ENCODE measurements at places on chromosomes 12 and 14.

DNA sequence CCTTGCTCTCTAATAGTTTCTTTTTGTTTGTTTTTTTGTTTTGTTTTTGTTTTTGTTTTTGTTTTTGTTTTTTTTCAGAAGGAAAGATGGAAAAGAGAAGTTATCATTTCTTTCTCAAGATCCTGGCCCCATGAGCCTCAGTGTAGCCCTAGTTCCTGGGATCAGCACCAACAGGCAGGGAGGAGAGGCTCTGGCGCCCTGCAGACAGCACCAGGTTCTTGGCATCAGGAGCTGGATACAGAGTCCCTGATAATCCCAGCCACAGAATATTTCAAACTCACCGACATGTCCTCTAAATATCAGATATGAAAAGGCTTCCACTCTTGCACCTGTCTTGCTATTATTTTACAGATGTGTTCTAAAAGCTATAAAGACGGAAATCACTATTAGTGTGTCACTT, 52.7 kb downstream of the FOXN3 start:
- DNase-seq = no peak

DNA sequence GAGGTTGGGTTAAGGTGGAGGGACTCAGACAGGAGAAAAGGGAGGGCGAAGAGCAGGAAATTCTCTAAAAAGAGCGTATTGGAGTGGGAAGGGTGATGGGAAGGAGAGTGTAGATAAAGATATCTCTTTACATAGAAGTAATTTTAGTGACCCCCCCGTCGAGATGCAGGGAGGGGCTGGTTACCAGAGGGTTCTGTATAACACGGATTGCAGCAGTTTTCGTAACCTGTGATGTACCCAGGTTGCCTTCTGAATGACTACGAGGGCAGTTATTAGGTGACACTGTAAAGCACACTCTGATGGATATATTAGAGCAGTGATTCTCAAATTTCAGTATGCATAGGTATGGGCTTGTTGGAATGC, 443 bp downstream of the DNAL1 start:
- no peak for DNase-seq

- peak; percentile 8 for DNase-seq
Observed at GRCh38 chr14:95667249-95667693, 19.0 kb upstream of the TCL1B start.

DNA sequence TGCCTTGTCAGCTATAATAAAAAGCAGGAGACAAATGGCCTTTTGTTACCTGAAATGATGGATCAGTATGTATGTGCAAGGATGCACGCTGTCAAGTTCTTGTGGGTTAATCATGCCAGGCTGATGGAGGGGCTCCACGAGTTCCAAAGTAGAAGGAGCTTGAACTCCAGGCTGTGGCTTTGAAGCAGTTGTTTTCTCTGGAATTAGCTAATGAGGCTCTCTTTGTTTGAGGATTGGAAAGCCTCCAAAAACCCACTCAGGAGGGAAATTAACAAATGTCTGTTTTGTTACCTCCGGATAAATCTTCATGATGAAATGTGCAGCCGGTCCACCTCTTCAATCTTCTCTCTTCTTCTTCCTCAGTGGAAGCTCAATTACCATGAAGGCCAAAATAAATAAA, 605.5 kb downstream of the DIO2 start:
- DNase-seq = no peak

DNA sequence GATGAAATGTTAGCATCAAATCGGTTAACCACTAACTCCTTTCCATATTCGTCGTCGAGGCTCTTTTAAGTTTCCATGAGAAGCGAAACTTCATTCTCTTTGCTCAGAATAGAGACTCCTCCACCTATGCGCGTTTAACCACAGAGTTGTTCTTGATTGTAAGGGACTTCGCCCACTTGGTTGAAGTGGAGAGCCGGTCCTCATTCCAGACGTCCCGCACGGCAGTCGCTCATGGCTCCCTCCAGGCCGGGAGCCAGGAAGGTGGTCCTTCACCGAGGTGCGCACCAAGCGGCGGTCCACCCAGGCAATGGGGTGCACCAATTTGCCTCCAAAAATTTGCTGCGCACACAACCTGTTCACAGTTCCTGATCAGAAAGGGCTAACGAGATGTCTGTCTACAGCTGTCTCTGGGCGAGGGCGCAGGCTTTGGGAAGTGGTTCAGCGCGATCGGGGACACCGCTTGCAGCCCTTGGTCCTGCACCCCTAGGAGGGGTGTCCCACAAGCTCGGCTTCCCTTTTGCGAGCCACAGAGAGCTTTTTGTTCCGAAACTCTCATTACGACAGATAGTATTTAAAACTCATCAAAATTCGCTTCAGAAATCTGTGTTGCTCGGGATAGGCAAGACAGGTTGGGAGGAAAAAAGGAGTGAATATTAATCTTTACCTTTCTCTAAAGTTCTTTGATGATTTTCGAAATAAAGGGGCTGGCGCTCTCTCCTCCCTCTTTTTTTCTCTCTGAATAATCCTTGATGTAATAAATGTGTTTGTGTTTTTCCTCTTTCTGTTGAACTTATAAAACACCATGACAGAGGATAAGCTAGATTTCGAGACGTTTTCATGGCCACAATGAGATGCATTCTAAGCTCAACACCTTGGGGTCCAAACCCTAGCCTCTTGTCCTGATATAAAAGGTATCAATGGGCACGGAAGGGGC, 6.4 kb upstream of the ALX1 start:
- DNase-seq = no peak

- no peak for DNase-seq
Observed at GRCh38 chr14:100173353-100173752, 13.9 kb upstream of the DEGS2 start.

DNA sequence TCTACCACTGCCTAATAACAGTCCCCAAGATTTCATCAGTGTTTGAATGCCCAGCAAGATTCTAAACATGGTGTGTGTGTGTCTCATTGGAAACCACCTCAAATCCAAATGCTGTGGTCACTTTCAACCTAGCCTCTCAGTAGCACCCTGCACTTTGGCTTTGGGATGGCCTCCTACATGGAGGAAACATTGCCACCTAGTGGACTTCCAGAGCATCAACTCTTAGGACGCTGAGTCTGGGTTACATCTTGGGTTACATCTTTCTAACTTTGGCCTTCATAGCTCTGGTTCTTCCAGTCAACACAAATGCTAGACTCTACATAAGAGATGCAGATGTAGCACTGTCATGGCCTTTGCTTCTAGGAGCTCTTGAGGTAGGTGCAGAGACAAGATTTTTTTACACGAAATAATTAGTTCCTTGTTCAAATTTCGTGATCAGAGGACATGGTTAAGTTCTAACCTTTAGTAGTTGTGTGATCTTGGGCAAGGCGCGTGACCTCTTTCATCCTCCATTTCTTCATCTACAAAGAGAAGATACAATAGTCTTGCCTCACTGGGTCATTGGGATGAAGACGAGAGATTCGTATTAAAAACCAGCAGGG, 113.5 kb upstream of the VASH1 start:
- peak; percentile 42 for DNase-seq

- DNase-seq = peak; percentile 28
Observed at GRCh38 chr12:58711974-58712373, 208.3 kb downstream of the LRIG3 start.

GRCh38 chr12:50612882-50613281, 108.1 kb downstream of the DIP2B start:
- no peak for DNase-seq

GRCh38 chr14:20644520-20644919, 3.0 kb upstream of the OR6S1 start:
- no peak for DNase-seq

DNA sequence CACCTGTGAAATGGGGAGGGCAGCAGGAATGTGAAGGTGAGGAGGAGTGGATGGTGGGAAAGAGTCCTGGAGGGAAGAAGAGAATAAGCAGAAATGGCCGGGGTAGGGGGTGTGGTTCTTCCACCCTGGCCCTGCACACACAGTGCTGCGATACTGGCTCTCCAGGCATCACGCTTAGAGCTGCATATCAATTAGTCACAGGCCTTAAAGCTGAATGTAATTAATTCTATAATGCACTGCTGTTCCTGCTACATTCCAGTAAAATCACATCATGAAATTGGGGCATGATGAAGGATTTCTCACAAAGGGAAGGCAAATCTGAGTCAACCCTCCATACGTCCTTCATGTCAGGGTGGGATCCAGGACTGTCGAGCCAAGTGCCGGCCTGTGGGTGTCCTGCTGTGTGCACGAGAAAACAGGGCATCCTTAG, 566.1 kb downstream of the BCL11B start:
- no peak for DNase-seq

DNA sequence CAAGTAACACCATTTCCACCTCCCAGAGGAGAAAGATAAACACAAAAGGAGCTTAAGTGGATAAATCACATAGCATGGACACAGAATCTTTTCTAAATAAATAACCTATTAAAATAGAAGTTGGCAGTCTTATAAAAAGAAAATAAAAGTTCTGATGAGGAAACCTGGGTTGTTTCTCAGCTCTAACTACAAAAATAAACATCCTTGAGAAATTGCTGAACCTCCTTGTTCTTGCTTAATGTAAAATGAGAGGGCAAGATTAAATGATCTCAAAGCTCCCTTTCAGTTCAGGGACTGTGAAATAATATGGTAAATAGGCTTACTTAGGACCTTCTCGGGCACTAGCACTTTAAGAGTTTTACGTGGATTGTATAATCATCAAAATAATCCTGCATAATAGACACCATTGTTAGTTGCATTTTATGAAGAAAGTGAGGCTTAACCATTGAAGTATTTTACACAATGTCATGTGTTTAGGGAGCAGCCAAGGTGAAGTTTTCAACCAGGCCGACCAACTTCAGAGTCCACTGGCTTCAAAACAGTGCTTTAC, 214.0 kb upstream of the NOVA1 start:
- DNase-seq = no peak

DNA sequence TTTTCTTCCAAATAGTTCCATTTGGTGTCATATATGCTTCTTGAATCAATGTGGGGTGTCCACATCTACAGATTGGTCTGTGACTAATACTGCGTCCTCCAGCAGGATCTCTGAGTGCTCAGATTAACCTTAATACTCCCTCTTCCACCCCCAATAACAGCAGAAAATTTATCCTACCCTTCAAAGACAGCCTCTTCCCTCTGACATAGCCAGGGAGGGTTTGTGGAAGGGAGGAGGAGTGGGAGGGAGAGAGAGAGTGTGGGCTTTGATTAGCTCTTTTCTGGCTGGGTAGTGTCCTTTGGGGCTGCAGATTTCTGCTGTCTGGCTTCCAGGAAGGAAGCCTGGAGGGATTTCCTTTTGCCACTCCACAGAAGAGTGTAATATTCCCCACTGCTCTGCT, 220.7 kb downstream of the TTC6 start:
- DNase-seq = no peak

DNA sequence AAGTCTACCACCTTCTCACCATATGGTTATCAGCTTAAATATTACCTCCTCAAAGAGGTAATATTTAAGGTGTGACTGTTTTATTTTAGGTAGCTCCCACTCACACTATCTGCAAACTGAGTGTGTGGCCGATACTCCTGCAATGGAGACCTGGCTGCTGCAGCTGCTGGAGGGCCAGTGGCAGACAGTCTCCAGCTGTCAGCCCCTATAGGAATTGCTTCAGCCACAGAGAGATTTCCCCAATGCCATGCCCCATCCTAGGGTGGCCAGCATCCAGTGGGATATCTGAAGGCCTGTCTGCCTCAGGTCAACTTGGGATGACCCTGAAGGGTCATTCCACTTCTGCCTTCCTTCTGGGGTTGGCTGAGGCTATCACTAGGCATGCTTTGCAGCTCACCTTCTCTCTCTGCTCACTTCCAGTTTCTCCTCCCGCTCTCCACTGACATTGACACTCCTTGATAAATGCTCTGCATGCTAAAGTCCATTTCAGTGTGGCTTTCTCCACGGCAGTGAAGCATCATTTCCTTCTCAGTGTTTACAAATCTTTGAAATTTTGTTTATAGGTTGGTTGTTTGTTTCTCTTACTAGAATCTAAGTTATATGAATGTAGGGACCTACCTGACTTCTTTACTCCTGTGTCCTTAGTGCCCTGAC, 90.2 kb upstream of the USP44 start:
- no peak for DNase-seq

- no peak for DNase-seq
Observed at GRCh38 chr12:31867292-31867691, 91.9 kb upstream of the RESF1 start.

GRCh38 chr12:60148109-60148508, 552.3 kb downstream of the SLC16A7 start:
- DNase-seq = no peak

DNA sequence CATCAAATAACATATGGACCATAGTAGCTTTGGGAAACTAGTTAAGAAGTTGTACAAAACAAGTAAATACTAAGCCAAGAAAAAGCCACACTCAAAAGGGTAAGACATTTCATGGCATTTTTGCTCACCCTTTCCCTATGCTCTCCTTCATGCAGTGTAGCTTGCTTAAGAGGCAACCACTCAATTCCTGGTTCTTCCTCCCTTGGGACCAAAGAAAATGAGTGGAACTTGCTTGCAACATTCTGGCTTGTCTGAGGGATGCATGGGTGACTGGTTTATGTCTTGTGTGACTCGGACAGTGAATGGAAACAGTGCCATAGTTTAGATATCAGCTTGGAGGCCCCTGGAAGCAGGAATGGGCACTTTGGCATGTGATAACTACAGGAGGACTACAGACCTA, 252.0 kb upstream of the ARID2 start:
- no peak for DNase-seq

- DNase-seq = no peak
Observed at GRCh38 chr12:105109465-105110212, 2.1 kb downstream of the WASHC4 start.

GRCh38 chr12:25755136-25755970, 202.3 kb upstream of the LMNTD1 start:
- DNase-seq = no peak

DNA sequence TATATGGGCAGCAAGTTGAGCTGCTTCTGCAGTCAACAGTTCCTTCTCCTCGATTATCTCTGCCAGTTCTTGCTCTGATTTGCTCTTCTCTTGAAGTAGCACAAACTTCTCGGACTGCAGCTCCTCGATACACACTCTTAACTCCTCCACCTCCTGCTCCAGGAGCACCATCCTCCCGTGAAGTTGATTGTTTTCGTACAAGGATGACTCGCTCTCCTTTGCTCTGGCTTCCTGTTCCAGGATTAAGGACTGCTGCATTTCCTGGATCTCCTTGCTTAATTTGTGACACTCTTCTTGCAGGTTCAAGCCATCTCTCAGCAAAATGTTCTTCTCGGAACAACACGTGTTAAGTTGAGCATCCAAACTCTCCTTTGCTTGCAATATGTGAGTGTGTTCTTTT, 56.2 kb upstream of the VPS33A start:
- DNase-seq = no peak

GRCh38 chr12:51994959-51995358, 11.8 kb upstream of the TAMALIN start:
- DNase-seq = no peak

GRCh38 chr12:12927211-12928079, 24.5 kb downstream of the GPRC5D start:
- DNase-seq = no peak

GRCh38 chr14:52338051-52338681, 24.1 kb downstream of the PTGER2 start:
- DNase-seq = no peak

DNA sequence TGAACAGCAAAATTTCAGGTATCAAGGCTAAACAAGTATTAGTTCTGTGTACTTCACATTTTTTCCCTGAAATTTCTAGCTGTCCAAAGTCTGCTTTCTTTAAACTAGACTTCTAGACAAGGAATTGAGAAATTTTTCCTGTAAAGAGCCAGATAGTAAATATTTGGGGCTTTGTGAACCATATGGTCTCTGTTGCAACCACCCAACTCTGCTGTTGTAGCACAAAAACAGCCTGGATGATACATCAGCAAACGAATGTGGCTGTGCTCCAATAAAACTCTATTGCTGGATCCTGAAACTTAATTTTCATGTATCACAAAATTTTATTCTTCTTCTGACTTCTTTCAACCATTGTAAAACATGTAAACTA, 96.0 kb upstream of the SLC38A4 start:
- no peak for DNase-seq

- peak; percentile 20 for DNase-seq
Observed at GRCh38 chr12:58425481-58426392, 484.4 kb downstream of the ATP23 start.
